ENCODE measurements at places on chromosomes 7 and 10.

DNA sequence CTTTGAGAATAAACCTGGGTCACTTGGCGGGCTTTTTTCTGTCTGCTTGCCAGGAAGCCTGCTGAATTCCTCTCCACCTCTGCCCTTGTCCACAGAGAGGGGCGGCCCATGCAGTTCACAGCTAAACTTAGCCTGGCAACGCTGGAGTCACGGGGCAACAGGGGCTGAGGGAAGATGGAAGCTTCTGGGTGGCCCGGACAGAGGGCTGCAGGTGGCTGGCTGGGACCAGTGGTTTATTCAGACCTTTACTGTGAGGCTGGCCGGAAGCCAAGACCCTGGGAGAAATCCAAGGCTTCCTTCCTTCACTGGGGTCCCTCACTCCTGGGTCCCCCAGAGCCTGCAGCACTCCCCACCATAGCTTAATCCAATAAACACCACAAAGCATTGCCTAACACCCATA lies 17.0 kb downstream of the ITPRIP start:
- no peak for DNase-seq

- DNase-seq = no peak
Measured at GRCh38 chr10:58412502-58412961, 27.3 kb downstream of the TFAM start.

DNA sequence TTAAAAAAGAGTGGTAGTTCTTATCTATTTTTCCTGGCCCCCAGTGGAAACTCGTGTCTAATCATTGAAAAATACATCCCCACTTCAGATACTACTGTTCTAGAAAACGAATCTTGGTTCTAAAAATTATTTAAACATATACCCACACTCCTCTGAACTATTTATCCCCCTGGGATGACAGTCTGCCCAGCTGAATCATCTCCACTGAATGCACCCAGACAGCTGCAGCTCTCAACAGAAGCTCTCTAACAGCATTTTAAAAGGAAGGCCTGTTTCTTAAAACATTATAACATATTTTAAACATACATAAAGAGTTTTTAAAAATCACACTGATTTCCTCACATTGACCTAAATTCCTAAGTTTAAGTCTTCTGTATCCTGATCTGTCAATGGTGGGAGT lies 544.6 kb upstream of the PHF14 start:
- DNase-seq = no peak

- DNase-seq = no peak
Measured at GRCh38 chr10:43069579-43069978, 7.3 kb upstream of the RET start.

DNA sequence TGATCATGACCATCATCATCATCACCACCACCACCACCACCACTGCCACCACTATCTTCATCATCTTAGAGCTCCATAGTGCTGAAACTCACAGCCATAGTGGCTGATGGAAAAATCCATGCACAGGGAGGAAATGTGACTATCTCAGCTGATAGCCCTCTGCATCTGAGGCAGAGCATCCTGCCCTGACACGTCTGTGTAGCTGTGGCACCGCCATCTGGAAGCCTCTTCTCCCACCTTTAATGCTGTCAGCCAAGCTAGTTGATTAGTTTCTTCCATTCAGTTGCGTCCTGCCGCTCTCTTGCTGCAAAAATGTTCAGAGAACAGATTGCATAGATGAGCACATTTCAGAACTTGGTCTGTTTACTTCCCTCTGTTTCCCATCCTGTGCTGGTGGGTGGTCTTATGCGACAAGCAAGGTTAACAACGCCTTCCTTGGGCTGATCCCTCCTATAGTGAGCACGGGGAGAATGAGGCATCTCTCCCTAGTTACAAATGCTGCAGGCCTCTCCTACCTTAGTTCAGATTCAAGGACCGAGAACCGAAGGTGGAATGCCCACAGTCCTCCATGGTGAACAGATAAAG lies 478.6 kb downstream of the PLXNA4 start:
- no peak for DNase-seq

DNA sequence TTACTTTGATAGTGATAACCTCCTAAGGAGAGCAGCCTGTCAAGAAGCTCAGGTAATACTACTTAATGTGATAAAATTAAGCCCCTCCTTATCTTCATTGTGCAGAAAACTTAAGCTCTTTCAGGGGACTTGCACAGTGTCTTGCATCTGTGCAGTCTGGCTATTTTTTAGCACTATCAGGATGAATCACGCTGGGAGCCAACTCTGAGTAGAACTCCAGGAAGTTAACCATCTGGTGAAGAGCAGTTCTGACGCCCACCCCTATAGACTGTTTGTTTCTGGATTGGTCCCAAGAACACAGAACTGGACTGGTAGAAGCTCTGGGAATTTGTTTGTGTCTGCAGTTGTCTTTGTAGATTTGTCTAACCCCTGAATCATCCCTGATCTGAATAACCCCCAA lies 41.9 kb downstream of the AGK start:
- no peak for DNase-seq

GRCh38 chr10:117721873-117722272 lies 179.3 kb downstream of the EMX2 start:
- no peak for DNase-seq

DNA sequence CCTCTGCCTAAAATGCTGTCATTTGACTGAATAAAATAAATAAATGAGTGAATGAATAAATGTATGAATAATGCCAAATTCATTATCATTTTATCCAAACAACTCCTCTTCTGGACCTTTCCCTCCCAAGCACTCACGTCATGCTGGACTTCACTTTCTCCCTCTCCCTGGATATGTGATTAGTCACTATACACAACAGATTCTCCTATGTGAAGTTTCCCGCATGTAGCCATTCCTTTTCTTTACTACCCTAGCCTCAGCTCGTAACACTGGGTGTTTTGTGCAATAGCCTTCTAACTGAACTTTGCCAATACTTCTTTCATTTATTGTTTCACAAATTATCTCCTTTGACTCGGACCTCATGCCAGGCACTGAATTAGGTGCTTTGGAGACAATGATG lies 87.6 kb upstream of the IL6 start:
- no peak for DNase-seq

DNA sequence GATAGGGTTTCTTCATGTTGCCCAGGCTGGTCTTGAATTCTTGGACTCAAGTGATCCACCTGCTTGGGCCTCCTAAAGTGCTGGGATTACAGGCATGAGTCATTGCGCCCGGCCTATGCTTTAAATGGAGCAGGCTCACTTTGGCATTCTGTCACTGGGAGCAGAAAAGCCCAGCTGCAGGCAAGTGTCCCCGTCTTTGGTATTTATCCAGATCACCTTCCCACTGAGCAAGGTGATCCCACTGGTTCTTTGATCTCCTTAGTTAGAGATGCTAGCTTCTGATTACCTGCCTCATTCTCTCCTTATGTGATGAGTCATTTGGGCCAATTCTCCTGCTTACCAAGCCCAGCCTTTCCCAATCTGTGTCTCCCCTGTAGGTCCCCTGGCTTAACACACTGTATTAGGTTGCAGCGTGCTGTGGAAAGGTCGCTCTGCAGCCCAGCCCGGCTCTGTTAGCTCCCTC lies 39.3 kb downstream of the SPDYE5 start:
- no peak for DNase-seq

DNA sequence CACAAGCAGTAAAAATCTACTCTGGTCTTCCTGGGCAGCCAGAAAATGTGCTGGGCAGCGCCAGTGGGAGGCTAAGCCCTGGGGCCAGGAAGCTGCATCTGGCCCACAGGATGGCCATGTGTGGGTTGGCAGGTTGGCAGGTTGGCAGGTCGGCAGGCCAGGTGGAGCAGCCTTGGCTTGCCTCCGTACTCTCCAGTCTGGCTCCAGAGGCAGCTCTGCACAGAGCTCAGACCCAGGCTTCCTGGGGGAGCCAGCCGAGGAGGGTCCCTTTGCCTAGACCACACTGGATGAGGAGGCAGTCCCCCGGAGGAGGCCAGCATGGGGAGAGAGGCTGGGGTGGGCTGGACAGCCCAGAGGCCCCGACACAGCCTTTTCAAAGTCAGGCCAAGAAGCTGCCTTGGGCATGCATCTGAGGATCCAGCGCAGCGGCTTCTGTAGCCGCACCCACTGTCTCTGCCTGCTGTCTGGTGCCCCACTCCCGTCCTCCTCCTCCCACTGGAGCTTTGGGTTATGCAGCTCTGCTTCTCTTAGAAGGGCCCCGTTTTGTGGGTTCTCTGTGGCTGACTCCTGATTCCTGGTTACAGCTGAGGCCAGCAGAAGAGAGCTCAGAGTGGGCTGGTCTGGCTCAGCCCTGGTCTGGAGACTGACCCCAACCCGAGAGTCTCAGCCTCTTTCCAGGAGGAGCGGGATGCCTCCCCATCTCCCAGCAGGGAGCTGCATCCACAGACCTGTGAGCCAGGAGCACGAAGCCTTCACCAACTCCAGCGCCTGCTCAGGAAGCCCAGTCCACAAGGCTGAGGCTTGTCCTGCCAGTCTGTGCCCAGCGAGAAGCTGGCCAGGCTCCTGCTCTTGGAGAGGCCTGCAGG lies 44.6 kb downstream of the CFAP46 start:
- no peak for DNase-seq

DNA sequence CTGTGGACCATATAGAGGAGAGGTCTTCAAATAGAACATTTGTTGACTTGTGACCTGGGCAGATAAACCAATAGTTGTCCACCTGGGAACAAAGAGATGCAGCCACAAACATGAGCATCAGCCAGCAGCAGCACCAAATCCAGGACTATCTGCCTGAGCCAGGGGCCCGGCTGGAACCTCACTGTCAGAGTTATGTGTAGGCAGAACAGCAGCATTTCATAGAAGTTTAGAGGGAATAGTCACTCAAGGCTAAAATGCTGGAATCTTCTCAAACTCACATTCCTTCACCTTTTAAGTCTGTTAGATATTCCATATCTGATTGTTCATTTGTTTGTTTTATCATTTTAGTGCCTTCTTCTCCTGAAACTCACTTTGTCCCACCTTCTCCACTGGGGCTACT lies 72.2 kb upstream of the IL6 start:
- DNase-seq = no peak

DNA sequence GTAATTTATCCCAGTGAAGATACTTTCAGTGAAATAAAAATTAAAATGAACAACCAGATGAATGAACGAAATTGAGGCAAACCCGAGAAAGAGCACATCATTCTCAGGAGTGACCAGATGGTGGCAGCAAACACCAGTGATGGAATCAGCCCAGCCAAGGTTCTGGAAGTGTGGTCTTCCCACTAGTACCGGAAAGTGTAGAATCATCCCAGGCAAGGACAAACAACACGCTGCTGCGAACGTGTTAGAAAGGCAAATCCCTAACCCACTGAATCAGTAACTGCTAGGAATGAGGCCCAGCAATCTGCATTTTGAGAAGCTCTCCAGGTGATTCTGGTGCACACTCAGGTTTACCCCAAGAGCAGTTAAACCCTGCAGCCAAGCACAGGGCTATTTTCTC lies 15.5 kb upstream of the SLC18A3 start:
- DNase-seq = peak; percentile 54

GRCh38 chr10:61455656-61456055 lies 2.5 kb upstream of the TMEM26 start:
- no peak for DNase-seq

DNA sequence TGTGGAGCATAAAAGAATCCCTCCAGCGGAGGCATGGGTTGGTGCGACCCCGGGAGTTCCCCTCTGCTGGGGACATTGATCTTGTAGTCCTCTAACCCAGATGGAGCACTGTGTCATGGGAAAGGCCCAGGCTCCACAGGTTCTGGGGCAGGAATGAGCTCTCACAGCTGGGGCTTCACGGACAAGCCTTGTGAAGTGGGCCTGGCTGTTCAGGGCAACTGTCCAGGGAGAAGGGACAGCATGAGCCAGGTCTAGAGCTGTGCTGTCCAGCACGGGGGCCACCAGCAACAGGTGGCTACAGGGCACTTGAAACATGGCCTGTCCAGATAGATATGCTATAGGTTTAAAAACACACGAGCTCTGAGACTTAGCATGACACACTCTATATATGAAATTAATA lies 11.4 kb downstream of the GPR26 start:
- DNase-seq = no peak

GRCh38 chr7:67553378-67553777 lies 556.7 kb downstream of the TYW1 start:
- DNase-seq = no peak

DNA sequence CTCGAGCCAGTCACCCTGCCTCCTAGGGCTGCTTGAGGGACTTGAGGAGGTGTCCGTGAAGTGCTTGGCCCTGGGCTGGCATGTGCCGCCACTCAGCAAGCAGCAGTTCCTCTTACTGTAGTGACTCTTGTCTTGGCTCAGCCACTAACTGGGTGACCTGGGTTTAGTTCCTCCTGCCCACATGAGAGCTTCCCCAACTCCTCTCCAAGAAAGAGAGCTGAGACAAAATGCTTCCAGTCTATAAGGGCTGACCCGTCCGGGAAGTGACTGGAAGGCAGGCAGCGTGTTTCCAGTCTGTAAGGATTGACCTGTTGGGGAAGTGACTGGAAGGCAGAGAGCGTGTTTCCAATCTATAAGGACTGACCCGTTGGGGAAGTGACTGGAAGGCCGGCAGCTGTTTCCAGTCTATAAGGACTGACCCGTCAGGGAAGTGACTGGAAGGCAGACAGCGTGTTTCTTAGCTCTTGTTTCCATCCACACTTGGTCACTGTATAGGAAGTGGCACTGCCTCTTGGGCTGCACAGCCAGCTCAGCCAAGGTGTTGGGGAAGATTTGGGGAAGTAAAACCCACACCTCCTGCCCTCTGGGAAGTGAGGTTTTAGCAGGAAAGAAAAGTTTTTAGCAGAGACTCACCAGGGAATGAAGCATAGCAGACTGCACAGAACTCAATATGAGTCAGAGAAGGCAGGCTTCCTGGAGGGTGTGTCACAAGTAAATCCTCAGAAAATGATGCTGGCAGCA lies 53.3 kb upstream of the PPIF start:
- peak; percentile 86 for DNase-seq

GRCh38 chr10:42941790-42942189 lies 135.1 kb upstream of the RET start:
- DNase-seq = no peak

- DNase-seq = no peak
Measured at GRCh38 chr7:1100386-1100785, 12.5 kb downstream of the GPER1 start.

GRCh38 chr7:155996718-155997280 lies 184.5 kb upstream of the SHH start:
- no peak for DNase-seq

DNA sequence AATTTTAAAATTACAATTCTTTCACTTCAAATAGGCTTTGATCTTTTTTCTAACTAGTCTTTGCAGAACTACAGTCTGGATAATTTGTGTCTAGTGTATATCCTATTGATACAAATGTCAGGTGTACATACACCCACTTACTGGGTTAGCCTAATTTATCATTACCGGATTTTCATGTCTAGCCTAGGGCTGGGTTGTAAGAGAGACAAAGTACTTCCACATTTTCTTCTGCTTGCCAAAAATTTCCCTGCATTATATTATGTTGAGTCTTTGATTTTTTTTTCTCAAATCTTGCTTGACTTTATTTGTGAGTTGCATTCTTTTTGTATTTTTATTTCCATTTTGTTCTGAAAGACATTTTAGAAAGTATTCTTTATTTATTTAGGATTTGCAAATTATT lies 284.8 kb upstream of the FZD8 start:
- DNase-seq = no peak

GRCh38 chr7:257647-257992 lies 32.4 kb upstream of the FOXL3 start:
- no peak for DNase-seq
